Inflammatory macrophage (primary cell): ENCODE measurements at places on chromosomes 2 and 18.
A peak's percentile ranks its signal among the peaks of the same experiment; 100 is the strongest.

GRCh38 chr18:59577386-59577655 lies 119.9 kb downstream of the CCBE1 start:
- no peak for DNase-seq

DNA sequence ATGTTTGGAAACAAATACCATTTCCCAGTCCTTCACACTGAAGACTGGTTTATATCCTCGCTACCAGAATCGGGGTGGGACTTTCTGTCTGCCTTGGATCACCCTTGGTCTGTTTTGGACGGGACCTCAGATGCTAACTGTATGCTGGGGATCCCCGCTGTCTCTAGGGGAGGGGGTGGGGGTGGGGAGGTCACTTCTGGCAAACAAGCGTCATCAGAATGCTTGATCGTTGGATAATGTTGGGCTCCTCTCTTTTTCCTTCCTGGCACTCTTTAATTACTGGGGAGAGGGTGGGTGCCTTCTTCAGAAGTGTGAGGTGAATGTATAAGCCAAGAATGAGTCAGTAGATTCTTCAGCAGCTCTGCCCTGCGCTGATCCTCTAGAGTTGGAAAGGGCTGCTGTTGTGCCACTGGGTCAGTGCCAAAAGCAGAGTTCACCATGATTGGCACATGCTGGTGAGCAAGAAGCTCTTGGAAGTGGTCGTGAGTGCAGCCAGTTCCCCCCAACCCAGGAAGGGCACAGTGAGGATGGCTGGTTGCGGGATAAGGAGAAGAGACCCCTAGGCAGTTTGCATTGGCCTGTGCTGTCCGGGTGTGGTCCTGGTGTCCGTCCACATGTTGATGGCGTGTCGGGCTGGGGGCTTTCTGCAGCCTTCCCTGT lies 32.2 kb downstream of the DGKD start:
- DNase-seq, result no peak

- no peak for DNase-seq
Measured at GRCh38 chr2:201483342-201483741, 31.8 kb downstream of the STRADB start.

GRCh38 chr2:7037340-7038333 lies 120.4 kb downstream of the RNF144A start:
- peak; percentile 70 for DNase-seq

- no peak for DNase-seq
Measured at GRCh38 chr2:170434900-170435621, 257.1 kb downstream of the MYO3B start.

GRCh38 chr18:12867441-12868123 lies 16.5 kb downstream of the PTPN2 start:
- peak; percentile 24 for DNase-seq

DNA sequence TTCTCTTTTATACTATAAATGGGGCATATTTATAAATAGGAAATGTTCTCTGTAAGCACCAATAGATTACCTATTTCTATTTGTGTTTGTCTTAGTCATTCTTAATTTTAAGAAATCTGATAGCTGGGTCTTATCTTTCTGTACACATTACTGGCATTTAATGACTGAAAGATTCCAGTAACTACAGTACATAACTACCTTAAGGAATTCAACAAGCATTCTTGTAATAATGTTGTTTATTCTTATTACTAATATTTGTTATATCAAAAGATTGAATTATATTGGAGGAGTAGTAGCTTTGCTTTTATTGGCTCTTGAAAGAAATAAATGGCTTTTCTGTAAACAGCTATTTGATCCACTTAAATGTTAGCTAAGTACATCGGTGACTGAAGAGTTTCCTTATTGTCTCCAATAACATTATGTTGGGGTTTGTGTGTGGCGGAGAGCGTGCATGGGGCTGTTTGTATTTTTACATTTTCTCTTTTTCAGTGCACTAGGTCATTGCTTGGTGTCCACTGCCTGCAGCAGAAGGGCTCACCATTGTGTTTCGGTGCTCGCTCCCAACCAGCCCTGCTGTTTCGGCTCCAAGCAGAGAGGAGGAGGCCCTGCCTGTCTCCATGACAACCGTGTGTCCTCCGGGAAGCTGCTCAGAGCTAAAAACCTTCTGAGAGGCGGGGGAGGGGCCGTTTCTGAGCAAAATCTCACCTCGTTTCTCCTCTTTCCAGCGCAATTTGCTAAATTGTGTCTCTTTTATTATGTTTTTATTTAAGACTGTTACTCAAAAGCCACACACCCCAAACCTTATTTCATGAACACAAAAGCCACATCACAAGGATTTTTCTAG lies 112.5 kb upstream of the SLC38A11 start:
- no peak for DNase-seq
